ENCODE measurements at places on chromosomes 1 and 21. TPM values are rescaled to one million over a fixed set of nuclear protein-coding genes. Genes with fewer than 3 reads are reported as not detected.

The RAB42 gene
- polyA plus RNA-seq, result not detected

The NBPF10 gene
- 0.64 TPM for polyA plus RNA-seq

The NID1 gene
- polyA plus RNA-seq, result not detected

The LEFTY2 gene
- 0.20 TPM for polyA plus RNA-seq

The ANKRD65 gene
- not detected for polyA plus RNA-seq

The FCRLB gene
- polyA plus RNA-seq, result 11.1 TPM

The C21orf91 gene
- 18.2 TPM for polyA plus RNA-seq

The IQGAP3 gene
- not detected for polyA plus RNA-seq

The GJC2 gene
- polyA plus RNA-seq, result not detected

The S100A2 gene
- not detected for polyA plus RNA-seq

The C1orf185 gene
- not detected for polyA plus RNA-seq

The DR1 gene
- polyA plus RNA-seq, result 69.4 TPM

The NR1I3 gene
- polyA plus RNA-seq, result not detected

The KCND3 gene
- not detected for polyA plus RNA-seq

The PTPRC gene
- polyA plus RNA-seq, result 744 TPM

The TTC39A gene
- polyA plus RNA-seq, result not detected

The PHC2 gene
- polyA plus RNA-seq, result 7.9 TPM

The RPTN gene
- not detected for polyA plus RNA-seq

The PTGS2 gene
- 0.08 TPM for polyA plus RNA-seq

The KRTAP7-1 gene
- not detected for polyA plus RNA-seq

The CHRNB2 gene
- polyA plus RNA-seq, result 0.04 TPM

The IL19 gene
- polyA plus RNA-seq, result not detected
